Myometrial cell (primary cell): ENCODE measurements at places on chromosomes 2 and 18. TPM values are rescaled to one million over a fixed set of nuclear protein-coding genes. Genes with fewer than 3 reads are reported as not detected.

SLC40A1 gene
- total RNA-seq: 2.0 and 3.4 TPM in 2 replicates

HES6 gene
- 2.7 and 5.8 TPM in 2 replicates for total RNA-seq

GRHL1 gene
- total RNA-seq: under 0.01 TPM in 1 of 2 replicates, not detected in the other

MFSD2B gene
- under 0.01 and 0.53 TPM in 2 replicates for total RNA-seq

SOCS6 gene
- 19.9 and 21.6 TPM in 2 replicates for total RNA-seq

KCNF1 gene
- total RNA-seq: not detected in 2 replicates

FBLN7 gene
- total RNA-seq: under 0.01 TPM in 1 of 2 replicates, not detected in the other

FSIP2 gene
- under 0.01 TPM in 1 of 2 replicates, not detected in the other for total RNA-seq

DCDC2C gene
- not detected in 2 replicates for total RNA-seq

CAPN14 gene
- total RNA-seq: under 0.01 TPM in 2 replicates

CRYGD gene
- total RNA-seq: not detected in 2 replicates

UGT1A6 gene
- not detected in 2 replicates for total RNA-seq

IL1B gene
- total RNA-seq: 0.18 TPM in 1 of 2 replicates, not detected in the other

TCF7L1 gene
- 0.35 and 1.7 TPM in 2 replicates for total RNA-seq

DUSP2 gene
- total RNA-seq: 2.6 and 3.5 TPM in 2 replicates

DSEL gene
- total RNA-seq: 15.9 and 16.7 TPM in 2 replicates

MAP3K19 gene
- not detected in 2 replicates for total RNA-seq

HDLBP gene
- 560 and 613 TPM in 2 replicates for total RNA-seq

SLC9A4 gene
- not detected in 2 replicates for total RNA-seq

MERTK gene
- total RNA-seq: not detected in 2 replicates

AMER3 gene
- total RNA-seq: not detected in 2 replicates

KCNS3 gene
- 0.18 and 0.86 TPM in 2 replicates for total RNA-seq

CYRIA gene
- total RNA-seq: 1.4 and 3.0 TPM in 2 replicates

PROKR1 gene
- total RNA-seq: not detected in 2 replicates
